ENCODE measurements at places on chromosomes 3 and 15.

DNA sequence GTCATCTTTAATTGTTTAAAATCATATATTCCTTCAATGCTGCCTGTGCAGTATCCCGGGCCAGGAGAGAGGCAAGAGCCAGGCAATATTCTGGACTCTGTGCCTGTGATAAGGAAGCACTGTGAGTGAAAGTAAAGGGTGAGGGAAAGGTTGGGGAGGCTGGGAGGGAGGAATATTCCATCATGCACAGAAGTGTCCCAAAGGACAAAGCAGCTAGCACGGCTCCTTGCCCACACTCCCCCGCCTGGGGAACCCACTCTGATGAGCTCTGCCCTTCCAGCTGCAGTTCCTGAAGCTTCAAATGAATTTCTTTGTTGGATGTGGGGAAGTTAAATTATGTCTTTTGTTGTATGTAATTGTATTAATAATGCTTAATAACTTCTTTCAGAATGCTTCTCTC is 1.5 kb upstream of the PRICKLE2 start:
- no peak for DNase-seq

- no peak for DNase-seq
These were observed 9.7 kb downstream of the TNFSF10 start for GRCh38 chr3:172513488-172513887.

GRCh38 chr3:26984416-26985390 is 362.1 kb downstream of the LRRC3B start:
- no peak for DNase-seq

DNA sequence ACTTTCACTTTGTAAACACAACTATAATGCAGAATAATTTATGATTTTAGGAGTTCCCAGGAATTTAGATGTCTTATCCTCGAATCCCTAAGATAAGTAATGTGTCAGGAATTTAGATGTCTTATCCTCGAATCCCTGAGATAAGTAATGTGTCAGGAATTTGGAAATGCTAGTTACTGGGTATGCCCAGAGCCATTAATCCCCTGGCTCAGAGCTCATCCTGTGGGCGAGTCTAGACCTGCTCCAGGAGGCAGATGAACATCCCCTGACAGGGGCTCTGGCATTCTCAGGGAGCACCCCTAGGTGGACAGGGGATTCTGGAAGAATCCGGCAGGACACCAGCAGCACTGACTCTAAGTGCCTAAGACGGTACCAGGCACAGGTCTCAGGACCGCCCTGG is 163.3 kb downstream of the ARRDC4 start:
- peak; percentile 96 for DNase-seq

DNA sequence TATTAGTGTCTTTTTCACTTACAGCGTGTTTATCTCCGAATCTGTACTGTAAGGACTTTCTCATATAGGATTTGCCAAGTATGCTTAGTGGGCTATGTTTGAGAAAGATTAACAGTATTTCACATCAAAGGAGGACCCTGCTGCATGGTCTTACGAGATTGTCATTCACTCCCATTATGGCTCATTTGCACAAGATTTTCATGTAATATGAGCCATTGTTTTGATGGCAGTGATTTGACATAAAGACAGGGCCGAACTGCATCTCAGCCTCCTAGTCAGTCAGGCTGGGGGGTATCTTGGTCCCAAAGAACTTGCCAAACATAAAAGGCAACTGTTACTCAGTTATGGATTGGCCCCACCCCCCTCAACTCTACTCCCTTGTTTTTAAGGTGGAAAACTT is 205.9 kb downstream of the ZIC1 start:
- no peak for DNase-seq

DNA sequence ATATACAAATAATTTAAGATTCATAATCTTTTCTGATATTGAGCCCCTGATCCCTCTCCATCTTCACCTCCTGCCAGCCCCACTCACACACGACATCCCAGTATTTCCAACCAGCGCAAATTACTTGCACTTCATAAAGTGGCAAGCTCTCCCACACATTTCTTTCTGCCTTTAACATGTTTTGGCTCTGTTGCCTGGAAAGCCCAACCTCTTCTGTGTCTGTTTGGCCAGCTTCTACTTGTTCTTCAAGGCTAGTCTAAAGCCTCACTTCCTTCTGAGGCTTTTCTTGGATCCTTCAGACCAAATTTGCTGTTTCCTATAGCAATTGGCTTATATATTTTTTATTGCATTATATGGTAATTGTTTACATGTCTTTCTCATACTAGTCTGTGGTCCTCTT is 5.1 kb upstream of the TM6SF1 start:
- DNase-seq, result no peak

DNA sequence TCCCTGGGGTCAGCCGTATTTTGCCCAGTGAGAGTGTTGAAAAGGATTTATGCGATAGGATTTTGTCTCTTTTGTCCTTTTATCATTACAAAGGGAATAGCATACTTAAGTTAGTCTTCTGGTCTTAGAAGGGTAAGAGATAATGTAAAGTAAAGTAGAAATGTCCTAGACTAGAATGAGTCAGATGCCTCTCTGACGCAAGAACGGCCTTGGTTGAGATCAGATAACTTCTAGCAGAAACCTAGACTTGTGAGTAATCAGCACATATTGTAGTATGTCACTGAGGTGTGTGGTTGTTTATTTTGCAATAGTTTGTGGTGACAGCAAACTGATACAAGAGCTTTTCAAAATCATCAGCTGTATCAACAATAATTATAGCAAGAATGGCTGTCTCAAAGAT is 866.1 kb downstream of the NSUN3 start:
- DNase-seq, result peak; percentile 89

GRCh38 chr15:92963794-92964193 is 63.7 kb downstream of the CHD2 start:
- no peak for DNase-seq

GRCh38 chr3:141074529-141074928 is 23.4 kb downstream of the SPSB4 start:
- DNase-seq, result no peak

GRCh38 chr3:116299646-116300081 is 145.6 kb downstream of the LSAMP start:
- DNase-seq, result no peak

DNA sequence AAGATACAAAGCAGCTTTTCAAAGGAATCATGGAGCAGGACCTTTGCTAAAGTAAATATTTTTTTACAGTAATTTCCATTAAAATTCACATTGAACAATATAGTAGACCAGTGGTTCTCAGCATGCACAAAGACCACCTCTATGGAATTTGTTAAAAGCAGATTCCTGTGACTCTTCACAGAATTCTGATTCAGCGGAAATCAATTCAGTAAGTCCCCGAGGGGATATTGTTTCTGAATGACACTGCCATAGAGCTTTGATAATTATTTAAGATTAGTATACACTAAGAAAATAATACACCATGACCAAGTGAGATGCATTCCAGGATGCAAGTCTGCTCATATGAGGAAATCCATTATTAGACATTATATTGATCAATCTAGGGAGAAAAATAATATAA is 161.9 kb upstream of the TNIK start:
- DNase-seq, result no peak

DNA sequence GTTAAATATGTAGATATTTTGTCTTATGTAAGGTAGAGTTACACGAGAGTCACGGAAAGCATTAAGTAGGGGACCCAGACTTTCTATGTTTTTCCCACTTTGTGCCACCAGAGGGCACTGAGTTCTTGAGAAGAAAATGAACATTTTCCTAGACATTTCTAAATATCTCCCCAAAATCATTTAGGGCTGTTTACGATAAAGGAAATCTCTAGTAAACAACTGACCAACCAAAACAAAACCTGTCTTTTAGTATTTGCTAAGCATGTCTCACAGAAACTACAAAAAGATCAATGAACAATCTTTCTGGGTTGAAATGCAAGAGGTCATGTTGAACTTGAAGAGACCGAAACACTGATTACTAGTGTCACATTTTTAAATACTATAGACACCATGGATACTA is 16.1 kb downstream of the POU1F1 start:
- peak; percentile 30 for DNase-seq

GRCh38 chr3:29183346-29184087 is 97.4 kb upstream of the RBMS3 start:
- DNase-seq, result no peak

DNA sequence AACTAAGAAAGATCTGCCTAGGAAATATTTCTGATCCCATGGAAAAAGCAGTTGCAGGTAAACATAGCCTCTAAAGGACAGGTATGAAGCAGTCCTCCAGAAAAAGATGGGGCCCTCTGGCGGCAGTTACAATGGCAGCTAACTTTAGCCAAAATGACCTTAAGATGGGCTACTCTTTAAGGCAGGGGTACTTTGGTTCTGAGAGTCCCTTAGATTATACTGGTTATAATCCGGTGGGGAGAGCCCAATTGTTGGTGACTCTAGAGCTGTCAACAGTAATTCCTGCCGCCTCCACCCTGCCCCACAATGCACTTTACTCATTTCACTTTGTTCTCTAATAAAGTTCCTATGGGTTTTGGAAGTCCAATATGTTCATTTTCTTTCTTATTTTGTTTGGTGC is 412.8 kb upstream of the WNT5A start:
- DNase-seq, result no peak

GRCh38 chr3:50542177-50543034 is 25.1 kb downstream of the C3orf18 start:
- no peak for DNase-seq

DNA sequence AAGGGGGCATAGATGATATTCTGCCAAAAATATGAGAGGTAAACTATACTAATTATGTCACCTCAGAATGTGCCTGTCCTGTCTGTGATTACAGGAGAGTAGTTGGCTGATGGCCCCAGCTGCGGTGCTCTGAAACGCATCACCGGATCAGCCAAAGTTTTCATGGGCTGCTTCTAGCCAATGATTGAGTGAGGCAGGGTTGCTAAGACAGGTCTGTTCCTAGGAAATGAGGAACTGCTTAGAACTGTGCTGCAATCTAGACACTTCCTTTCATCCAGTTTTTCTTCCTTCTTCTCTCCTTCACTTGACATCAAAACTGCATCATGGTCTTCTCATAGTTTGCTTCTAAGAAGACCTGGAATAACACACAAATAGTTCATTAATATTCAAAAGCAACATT is 124.0 kb downstream of the KCNH8 start:
- DNase-seq, result no peak

GRCh38 chr15:43893956-43894355 is 67.2 kb downstream of the WDR76 start:
- DNase-seq, result no peak

GRCh38 chr3:79199966-79200365 is 567.8 kb downstream of the ROBO1 start:
- DNase-seq, result no peak

- DNase-seq, result no peak
These were observed 49.5 kb downstream of the HEG1 start for GRCh38 chr3:125006291-125006731.

GRCh38 chr15:76994001-76994400 is 925 bp upstream of the PSTPIP1 start:
- DNase-seq, result peak; percentile 91

DNA sequence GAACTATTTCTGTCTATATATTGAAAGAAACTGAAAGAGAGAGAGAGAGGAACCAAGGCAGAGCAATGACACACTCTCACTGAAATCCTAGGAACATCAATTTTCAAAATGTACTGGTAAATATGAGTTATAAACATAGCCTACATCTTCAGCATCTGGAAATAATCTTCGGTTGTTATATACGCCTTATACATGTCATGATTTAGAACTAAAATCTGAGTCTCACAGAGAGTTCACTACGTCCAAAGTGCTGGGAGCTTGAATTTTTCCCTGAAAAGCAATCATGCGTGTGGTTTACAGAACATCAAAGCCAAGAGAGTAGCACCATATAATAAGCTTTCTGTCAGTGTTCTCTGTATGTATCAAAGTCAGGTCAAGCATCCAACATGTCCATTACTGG is 420.0 kb upstream of the CBLB start:
- no peak for DNase-seq

DNA sequence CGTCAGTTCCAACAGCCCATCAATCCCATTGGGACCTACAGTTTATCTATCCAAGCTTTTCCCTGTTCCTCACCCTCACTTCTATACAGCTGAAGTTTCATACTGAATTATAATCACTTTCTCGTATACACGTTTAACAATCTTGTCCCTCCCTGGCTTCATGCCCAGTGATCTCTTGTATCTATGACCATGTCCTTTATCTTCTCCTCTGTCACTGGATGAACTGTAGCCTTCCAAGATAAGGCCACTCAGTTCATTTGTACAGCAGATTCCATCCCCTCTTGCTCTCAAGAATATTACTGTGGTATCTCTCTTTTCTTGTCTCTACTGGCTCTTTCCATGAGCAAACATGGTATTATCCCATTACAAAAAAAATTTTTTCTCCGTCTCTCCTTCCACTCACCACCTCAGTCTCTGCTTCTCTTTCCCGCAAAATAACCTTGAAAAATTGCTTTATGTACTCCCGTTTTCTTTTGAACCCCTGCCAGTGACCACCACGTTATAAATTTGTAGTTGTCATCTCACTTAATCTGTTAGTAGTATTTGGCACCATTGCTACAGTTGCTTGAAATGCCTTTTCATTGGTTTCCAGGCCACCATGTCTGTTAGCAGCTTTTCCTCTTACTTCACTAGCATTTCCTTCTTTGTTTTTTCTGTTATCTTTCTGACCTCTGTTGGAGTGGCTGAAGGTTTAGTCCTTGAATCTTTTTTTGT is 9.4 kb downstream of the CTNNB1 start:
- DNase-seq, result no peak

DNA sequence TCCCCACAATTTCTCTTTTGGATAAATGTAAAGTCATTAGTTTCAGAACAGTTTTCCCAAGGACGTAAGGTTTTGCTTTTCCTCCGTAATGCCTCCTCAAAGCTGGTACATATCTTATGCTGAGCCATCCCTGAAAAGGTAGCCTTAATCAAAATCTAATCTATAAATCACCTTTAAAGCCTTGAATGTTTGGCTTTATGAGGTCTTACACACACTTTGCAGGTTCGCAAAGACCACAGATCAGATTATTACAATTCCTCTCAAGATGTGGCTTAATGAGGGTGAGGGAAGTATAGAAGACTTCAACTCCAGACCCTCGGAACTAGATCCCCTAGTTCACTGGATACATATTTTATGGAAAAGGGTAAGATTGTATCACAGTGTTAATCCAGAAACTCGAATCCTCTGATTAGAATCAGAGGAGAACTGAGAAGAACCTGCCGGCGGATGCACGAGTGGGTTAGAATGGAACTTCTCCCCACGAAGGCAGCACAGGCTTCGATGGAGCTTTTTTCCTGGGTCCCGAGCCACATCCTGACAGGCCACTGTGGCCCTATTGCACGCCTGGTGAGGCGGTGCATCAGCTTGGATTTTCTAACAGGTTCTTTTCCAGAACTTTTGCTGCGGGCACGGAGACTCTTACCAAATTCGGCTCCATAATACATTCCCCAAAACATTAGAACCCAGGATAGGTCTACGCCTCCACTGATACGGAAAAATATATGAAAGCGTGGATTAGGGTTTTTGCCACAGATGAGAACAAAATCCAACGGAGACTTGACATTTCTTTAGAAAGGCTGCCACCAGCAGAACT is 1.2 kb downstream of the CTXND1 start:
- DNase-seq, result no peak

Data from NCI-H226 (cell line).